ENCODE measurements at places on chromosomes 1 and 21. TPM values are rescaled to one million over a fixed set of nuclear protein-coding genes. Genes with fewer than 3 reads are reported as not detected.

GRCh38 chr1:159532922-159533321, 2.9 kb downstream of the OR10J5 start:
- DNase-seq: no peak
- H3K36me3 ChIP-seq: no peaks in the 10 kb centered on the region
- no peak overlapping the region for H3K27ac ChIP-seq
- H3K27me3 ChIP-seq: no peaks in the 10 kb centered on the region
- H3K4me3 ChIP-seq: no peak overlapping the region
- H3K4me1 ChIP-seq: no peaks in the 10 kb centered on the region

Gene GPR89A
- total RNA-seq: 15.3 TPM

GRCh38 chr1:29634746-29635335, 398.5 kb downstream of the PTPRU start:
- H3K27ac ChIP-seq: no peak overlapping the region
- no peaks in the 10 kb centered on the region for H3K27me3 ChIP-seq
- no peaks in the 10 kb centered on the region for H3K4me1 ChIP-seq
- H3K36me3 ChIP-seq: no peaks in the 10 kb centered on the region

GRCh38 chr1:146012703-146013558, 8.6 kb downstream of the HJV start:
- no peak overlapping the region for H3K27ac ChIP-seq
- no peaks in the 10 kb centered on the region for H3K36me3 ChIP-seq
- H3K4me3 ChIP-seq: no peak overlapping the region
- peaks cover 46% of the 10 kb centered on the region for H3K4me1 ChIP-seq
- DNase-seq: no peak

Gene EFNA3
- 1.0 TPM for total RNA-seq

GRCh38 chr1:220195701-220196100, 76.6 kb downstream of the RAB3GAP2 start:
- H3K27me3 ChIP-seq: no peaks in the 10 kb centered on the region
- peaks cover 77% of the 10 kb centered on the region for H3K36me3 ChIP-seq
- H3K4me3 ChIP-seq: no peak overlapping the region
- no peak overlapping the region for H3K27ac ChIP-seq
- H3K4me1 ChIP-seq: no peaks in the 10 kb centered on the region
- DNase-seq: no peak

- peak overlapping the region; percentile 78 for H3K27ac ChIP-seq
- H3K4me1 ChIP-seq: peaks cover 24% of the 10 kb centered on the region
- H3K27me3 ChIP-seq: peaks cover 10% of the 10 kb centered on the region
- H3K36me3 ChIP-seq: no peaks in the 10 kb centered on the region
- peak overlapping the region; percentile 67 for H3K4me3 ChIP-seq
Measured at GRCh38 chr21:25640202-25640942, 1.3 kb downstream of the JAM2 start.

GRCh38 chr21:36816561-36817130, 117.7 kb downstream of the SIM2 start:
- H3K27me3 ChIP-seq: no peaks in the 10 kb centered on the region
- no peak overlapping the region for H3K27ac ChIP-seq
- H3K4me3 ChIP-seq: no peak overlapping the region
- no peaks in the 10 kb centered on the region for H3K4me1 ChIP-seq
- H3K36me3 ChIP-seq: peaks cover 8% of the 10 kb centered on the region

DNA sequence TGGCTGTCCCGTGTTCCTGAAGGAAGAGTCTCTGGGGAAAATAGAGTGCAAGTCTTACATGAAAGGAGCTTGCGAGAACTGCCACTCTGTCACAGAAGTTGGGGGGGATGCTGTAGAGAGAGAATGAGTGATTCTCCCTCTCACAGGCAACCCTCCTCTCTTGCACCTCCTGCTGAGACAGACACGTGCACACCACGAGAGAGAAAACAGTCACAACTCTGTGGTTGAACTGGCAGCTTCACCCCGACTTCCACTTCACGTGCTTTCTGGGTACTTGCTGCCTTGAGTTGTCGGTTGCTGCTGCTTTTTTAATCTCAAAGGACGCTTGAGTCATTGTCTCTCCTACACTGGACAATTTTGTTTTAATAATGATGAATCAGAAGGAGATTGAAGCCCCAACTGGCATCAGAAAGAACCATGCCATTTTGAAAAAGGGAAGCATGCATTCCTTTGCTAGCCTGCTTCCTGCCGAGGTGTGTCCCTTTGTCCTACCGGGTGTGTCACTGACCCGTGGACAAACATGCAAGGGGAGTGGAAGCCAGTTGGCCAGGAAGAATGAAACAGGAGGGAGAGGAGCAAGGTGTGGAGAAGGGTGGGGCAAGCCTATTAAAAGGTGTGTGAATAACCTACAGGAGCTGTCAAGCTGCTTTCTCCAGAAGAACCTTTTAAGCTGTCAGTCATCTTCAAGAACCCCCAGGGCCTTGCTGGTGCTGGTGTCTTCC, 164.2 kb downstream of the CACNA1E start:
- H3K27ac ChIP-seq: no peak overlapping the region
- no peak for DNase-seq
- H3K4me1 ChIP-seq: no peaks in the 10 kb centered on the region
- H3K27me3 ChIP-seq: no peaks in the 10 kb centered on the region
- H3K36me3 ChIP-seq: no peaks in the 10 kb centered on the region

- DNase-seq: no peak
- no peaks in the 10 kb centered on the region for H3K27me3 ChIP-seq
- no peak overlapping the region for H3K4me3 ChIP-seq
- no peaks in the 10 kb centered on the region for H3K36me3 ChIP-seq
- H3K27ac ChIP-seq: no peak overlapping the region
Measured at GRCh38 chr21:35325953-35326352, 276.9 kb upstream of the RUNX1 start.

DNA sequence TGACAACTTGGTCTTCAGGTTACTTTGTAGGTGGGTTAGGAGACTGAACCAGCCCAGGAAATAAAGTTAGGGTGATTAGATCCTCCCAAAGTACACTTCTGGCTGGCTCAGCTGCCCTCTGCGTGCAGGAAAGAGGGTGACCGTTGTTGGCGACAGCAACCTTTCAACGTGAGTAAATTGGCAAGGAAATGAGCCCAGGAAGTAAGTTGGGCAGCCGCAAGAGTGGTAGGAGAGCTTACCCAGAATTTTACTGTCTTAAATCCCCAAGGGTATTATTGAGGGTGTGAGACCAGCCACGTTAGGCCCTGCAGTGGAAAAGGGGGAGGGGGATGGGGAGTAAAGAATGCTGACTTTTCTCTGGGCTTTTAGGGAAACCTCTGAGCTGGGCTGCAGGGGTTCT, 1.6 kb downstream of the TENT5C start:
- H3K4me3 ChIP-seq: peak overlapping the region; percentile 82
- H3K4me1 ChIP-seq: peaks cover 43% of the 10 kb centered on the region
- no peak for DNase-seq
- no peaks in the 10 kb centered on the region for H3K36me3 ChIP-seq
- no peaks in the 10 kb centered on the region for H3K27me3 ChIP-seq

Gene SUSD4
- 3.7 TPM for total RNA-seq

- no peak overlapping the region for H3K27ac ChIP-seq
- DNase-seq: no peak
- no peaks in the 10 kb centered on the region for H3K27me3 ChIP-seq
- no peaks in the 10 kb centered on the region for H3K36me3 ChIP-seq
- H3K4me1 ChIP-seq: no peaks in the 10 kb centered on the region
Measured at GRCh38 chr21:34266351-34266750, 97.5 kb upstream of the KCNE2 start.

DNA sequence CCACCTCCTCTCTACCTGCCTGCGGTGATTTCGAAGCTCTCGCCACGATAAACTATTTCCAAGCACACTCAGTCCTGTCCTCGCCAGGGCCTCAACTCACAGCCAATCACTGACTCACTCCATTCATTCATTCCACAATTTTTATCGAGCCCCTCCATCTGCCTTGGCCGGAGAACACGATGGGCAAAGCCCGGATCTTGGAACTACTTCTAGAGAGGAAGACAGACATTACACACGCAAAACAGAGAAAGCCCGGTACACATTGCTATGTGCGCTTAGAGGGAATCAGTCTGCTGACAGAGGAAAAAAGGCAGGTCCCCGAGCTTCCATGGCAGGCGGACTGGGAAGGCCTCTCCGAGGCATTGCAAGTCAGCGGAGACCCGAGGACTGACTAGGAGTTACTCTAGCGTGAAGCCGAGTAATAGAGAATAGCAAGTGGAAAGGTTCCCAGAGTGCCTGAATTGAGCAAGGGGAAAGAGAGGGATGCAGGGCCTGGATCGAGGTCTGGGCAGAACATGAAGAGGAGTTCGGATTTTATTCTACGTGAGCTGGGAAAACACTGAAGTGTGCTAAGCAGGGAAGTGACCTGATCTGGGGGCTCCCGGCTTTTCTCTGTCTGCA, 54.2 kb upstream of the DNAJC6 start:
- H3K27me3 ChIP-seq: no peaks in the 10 kb centered on the region
- peaks cover 18% of the 10 kb centered on the region for H3K4me1 ChIP-seq
- H3K36me3 ChIP-seq: no peaks in the 10 kb centered on the region
- no peak for DNase-seq
- no peak overlapping the region for H3K27ac ChIP-seq

Gene OR2AK2
- not detected for total RNA-seq

Gene TBX19
- 3.1 TPM for total RNA-seq

- no peaks in the 10 kb centered on the region for H3K4me1 ChIP-seq
- DNase-seq: no peak
- no peak overlapping the region for H3K27ac ChIP-seq
- H3K36me3 ChIP-seq: no peaks in the 10 kb centered on the region
- H3K4me3 ChIP-seq: no peak overlapping the region
Measured at GRCh38 chr1:95196017-95196416, 38.0 kb upstream of the RWDD3 start.

DNA sequence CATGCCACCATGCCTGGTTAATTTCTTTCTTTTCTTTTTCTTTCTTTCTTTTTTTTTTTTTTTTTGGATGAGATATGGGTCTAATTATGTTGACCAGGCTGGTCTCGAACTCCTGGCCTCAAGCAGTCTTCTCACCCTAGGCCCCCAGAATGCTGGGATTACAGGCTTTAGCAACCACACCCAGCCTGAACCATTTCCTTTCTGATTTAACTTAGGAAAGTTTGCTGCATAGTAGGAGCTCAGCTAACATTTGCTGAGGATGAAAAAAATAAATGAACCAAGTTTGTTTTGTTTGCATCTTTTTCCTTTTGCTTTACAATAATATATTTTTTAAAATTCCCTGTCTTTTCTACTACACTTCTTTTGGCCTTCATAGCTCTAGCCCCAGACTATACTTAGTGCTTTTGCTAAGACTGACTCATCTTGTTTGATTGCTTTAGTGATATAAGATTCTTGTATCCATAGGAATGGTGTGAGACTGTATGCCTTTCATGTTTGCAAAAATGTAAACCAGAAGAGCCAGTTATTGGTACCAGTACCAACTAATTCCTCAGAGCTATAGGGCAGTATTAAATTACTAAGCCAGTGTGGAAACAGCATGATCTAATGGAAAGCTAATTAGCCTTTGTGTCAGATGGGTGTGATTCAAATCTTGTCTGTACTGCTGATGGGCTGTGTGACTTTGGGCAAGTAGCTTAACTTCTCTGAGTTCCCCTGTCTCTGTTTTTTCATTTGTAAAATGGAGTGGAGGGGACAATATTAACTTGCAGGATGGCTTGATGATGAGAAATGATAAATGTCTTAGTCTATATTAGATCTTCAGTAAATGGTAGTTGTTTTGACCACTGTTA, 66.9 kb downstream of the NFIA start:
- H3K27ac ChIP-seq: no peak overlapping the region
- DNase-seq: no peak
- no peaks in the 10 kb centered on the region for H3K27me3 ChIP-seq
- H3K36me3 ChIP-seq: no peaks in the 10 kb centered on the region

DNA sequence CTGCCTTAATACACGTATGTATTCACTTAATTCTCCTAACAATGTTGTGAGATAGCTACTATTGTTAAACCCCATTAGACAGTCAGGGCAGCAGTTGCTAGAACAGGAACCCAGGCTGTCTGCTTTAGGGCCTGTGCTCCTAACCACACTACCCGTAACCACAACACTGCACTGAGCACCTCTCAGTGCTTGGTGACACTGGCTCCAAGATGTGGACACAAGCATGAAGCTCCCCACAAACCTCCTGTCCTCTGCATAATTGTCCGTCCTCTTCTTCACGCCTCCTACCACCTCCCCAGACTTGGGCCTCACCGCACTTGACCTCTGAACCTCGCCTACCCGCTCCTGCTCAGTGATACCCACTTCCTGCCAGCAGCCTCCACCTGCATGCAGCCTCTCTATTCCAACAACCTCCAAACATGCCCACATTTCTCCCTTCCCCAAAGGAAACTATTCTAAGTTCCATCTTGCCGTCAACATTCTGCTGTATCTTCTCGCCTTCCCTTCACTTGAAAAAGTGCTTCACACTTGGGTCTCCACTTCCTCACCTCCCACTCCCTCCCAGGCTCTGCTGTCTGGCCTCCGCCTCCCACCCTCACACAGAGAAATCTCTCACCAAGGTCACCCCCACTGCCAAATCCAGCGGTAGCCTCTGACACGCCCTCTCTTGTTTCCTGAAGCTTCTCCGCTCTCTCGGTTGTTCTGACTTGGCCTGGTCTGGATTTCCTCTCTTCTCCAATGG, 14.6 kb upstream of the AHDC1 start:
- H3K27ac ChIP-seq: no peak overlapping the region
- H3K4me1 ChIP-seq: peaks cover 58% of the 10 kb centered on the region
- DNase-seq: no peak
- H3K36me3 ChIP-seq: peaks cover 53% of the 10 kb centered on the region
- H3K4me3 ChIP-seq: no peak overlapping the region
- H3K27me3 ChIP-seq: no peaks in the 10 kb centered on the region

- H3K27ac ChIP-seq: no peak overlapping the region
- no peak for DNase-seq
- no peaks in the 10 kb centered on the region for H3K27me3 ChIP-seq
Measured at GRCh38 chr1:178328728-178329127, 168.0 kb downstream of the CLEC20A start.

- no peak for DNase-seq
- H3K27me3 ChIP-seq: no peaks in the 10 kb centered on the region
- no peak overlapping the region for H3K27ac ChIP-seq
- peaks cover 75% of the 10 kb centered on the region for H3K36me3 ChIP-seq
Measured at GRCh38 chr1:208083016-208083714, 161.0 kb downstream of the PLXNA2 start.

- no peaks in the 10 kb centered on the region for H3K36me3 ChIP-seq
- H3K27me3 ChIP-seq: no peaks in the 10 kb centered on the region
- no peak for DNase-seq
- no peak overlapping the region for H3K4me3 ChIP-seq
Measured at GRCh38 chr1:41902159-41902577, 16.6 kb downstream of the HIVEP3 start.

GRCh38 chr1:89974696-89975470, 20.0 kb upstream of the ZNF326 start:
- H3K27me3 ChIP-seq: no peaks in the 10 kb centered on the region
- no peak for DNase-seq
- H3K27ac ChIP-seq: no peak overlapping the region
- H3K4me3 ChIP-seq: no peak overlapping the region
- H3K4me1 ChIP-seq: peaks cover 4% of the 10 kb centered on the region

Gene PALMD
- total RNA-seq: 18.8 TPM

DNA sequence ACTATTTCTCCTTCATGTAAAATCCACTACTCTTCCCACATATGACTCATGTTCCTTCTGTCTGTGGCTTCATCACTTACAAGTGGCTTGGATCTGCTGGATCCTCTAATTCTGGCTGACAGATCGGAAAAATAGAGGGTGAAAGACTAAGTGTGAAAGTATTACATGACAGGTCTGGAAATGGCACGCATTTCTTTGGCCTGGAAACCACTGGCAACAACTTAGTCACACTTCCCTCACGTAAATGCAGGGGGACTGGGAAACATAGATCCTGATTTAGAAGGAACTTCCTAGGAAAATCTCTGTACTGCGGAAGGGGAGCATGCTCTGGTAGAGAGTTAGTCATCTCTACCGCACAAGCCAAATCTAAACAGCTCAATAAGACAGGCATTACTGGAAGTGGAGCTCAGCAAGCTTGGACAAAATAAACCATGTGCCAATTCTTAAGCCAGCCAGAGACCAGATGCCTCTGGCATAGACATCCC, 305.4 kb upstream of the PTBP2 start:
- H3K4me1 ChIP-seq: peaks cover 8% of the 10 kb centered on the region
- H3K27me3 ChIP-seq: no peaks in the 10 kb centered on the region
- H3K27ac ChIP-seq: no peak overlapping the region
- no peaks in the 10 kb centered on the region for H3K36me3 ChIP-seq
- no peak for DNase-seq
